ENCODE measurements at places on chromosomes 11 and 22.

DNA sequence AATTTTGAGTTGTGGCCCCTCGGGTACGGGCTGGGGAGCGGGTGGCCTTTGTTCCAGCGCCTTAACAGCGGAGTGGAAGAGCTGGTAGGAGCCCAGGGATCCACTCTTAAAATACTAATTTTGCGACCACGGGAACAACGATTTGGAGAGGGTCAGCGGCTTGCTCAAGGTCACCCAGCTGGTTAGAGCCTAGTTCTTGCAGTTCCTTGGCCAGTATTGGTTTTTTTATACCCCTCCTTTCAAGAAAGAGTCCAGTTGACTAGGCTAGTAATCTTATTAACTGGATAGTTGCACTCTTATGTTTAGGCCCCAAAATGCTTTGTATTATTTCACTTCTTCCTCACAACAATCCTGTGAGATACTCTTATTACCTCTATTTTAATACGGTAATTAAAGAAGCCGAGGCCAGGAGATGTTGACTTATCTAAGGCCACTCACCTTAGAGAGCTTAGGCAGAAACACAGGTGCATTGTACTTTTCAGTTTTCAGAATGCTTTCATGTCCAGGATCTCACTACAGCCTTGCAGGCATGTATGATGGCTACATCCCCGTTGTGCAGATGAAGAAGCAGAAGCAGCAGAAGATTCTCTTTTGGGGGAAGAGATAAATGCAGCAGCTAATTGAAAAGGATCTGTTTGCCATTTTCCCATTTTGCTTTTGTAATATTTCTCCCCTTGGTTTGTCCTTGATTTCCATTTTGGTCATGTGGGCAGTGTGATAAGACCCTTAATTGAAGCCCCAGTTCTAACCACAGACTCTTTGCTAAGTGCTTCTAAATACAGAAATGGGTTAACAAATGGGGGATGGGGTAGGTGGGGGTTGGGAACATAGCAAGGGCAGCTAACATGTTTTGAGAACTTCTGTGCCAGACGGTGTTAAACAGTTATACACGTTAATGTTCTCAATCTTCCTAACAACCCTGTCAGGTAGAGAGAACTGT lies 1.4 kb downstream of the SREBF2 start:
- no peak for DNase-seq

DNA sequence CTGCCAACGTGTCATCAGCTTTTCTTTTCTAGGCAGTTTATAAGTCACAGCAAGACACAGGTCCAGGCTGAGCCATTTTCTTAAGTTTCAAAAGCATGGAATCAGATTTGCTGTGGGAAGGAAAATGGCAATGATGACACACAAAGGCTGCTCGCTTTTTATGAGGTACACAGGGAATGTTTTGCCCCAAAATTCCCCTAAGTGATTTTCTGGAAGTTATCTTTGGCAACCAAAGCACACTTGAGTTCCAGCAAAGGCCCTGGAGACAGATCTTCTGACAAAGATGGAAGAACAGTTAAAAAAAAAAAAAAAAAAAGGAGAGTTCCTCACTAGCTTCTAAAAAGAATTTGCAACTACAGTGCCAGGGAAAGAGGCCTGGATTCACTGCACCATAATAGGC lies 260.8 kb downstream of the LARGE1 start:
- DNase-seq: no peak

GRCh38 chr11:69894181-69894611 lies 75.0 kb upstream of the FGF3 start:
- no peak for DNase-seq

- peak; percentile 6 for DNase-seq
These were observed 16.1 kb downstream of the COMMD9 start for GRCh38 chr11:36273110-36273509.

DNA sequence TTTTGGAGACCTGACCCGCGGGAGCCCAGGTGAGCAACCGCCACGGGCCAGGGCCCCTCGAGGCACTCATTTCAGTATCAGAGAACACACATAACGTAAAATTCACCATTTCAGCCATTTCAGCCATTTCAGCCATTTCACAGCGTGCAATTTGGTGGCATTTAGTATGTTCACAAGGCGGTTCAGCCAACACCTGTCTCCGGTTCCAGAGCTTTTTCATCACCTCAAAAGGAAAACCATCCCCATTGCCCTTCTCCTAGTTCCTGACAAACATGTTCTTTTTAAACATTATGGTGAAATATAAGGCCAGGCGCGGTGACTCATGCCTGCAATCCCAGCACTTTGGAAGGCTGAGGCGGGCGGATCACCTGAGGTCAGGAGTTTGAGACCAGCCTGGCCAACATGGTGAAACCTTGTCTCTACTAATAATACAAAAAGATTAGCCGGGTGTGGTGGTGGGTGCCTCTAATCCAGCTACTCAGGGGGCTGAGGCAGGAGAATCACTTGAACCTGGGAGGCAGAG lies 119.3 kb downstream of the KCNQ1 start:
- DNase-seq: no peak

- no peak for DNase-seq
These were observed 18.5 kb downstream of the NF2 start for GRCh38 chr22:29621761-29622526.

- no peak for DNase-seq
These were observed 22.5 kb downstream of the PISD start for GRCh38 chr22:31639436-31640039.

DNA sequence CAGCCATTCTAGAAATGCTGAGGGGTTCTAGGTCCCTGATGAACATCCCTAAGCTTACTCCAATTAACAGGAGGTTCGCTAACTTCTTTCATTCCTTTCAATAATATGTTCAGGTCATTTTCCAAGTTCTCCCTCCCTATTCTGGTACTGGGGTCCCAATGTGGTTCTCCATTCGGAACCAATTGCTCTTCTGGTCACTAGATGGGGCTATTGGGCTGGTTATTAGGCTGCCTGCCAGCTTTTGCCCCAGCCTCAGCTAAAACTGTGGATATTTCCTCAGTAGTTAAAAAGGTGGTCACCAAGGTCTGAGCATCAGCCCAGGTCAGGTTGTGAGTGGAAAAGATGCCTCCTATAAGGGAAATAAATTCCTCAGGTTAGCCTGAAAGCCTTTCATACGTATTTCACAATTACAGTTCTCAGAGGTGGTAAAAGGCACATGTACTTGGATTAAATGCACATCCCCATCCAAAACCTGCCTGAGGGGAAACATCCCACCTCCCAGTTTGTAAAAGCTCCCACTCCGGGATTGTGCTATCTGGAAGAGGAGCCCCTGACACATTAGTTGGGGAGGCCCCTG lies 161.1 kb upstream of the CCDC179 start:
- no peak for DNase-seq

GRCh38 chr11:32435942-32436750 lies 807 bp upstream of the WT1 start:
- DNase-seq: no peak

DNA sequence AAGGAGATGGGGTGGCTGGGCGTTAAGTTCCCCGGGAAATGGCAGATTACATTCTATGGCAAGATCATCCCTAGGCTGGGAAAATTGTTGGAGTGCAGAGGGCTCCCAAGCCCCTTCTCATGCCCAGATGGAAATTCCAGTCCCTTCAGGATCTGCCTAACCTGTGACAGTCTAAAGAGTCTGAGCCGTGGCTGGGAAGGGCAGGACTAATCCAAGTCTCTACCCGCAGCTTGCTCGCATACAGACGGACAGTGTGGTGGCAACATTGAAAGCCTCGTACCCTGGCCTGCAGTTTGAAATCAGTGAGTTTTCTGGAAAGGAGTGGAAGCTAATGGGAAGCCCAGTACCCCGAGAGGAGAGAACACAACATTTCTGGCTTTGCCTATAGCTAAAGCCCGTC lies 3.7 kb downstream of the HMBS start:
- DNase-seq: no peak

DNA sequence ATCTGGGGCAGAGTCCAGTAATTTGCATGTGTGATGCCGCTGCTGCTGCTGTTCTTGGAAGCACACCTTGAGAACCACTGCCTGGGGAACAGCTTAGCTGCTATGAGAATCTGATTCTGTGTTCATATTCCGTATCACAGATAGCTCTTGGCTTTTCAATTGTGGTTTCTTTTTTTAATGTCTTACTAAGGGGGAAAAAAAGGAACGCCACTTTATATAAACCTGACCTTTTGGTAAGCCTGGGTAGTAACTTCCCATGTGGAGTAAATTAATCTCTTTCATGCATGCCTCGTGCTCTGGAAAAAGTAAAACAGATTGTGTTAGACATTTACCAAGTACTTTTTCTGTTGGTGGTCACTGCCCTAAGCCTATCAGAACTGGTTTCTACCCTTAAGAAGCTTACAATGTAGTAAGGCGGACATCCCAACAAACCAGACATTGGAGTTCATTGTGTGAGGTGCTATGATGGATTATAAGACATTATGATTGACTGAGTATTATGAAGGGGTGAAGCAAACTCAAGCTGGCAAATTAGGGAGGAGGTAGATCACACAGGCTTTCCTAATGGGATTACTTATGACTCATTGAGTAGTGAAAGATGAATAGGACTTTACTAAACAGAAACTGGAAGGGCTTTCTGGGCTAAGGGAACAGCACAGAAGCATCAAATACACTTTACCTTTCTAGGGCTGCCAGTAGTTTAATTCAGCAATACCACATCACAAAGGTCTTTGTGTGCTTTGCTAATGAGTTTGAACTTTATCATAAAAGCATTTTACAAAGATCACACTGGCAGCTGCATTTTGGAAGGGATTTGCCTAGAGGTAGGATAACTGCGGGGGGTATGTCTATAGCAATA lies 64.7 kb downstream of the MAML2 start:
- DNase-seq: no peak

DNA sequence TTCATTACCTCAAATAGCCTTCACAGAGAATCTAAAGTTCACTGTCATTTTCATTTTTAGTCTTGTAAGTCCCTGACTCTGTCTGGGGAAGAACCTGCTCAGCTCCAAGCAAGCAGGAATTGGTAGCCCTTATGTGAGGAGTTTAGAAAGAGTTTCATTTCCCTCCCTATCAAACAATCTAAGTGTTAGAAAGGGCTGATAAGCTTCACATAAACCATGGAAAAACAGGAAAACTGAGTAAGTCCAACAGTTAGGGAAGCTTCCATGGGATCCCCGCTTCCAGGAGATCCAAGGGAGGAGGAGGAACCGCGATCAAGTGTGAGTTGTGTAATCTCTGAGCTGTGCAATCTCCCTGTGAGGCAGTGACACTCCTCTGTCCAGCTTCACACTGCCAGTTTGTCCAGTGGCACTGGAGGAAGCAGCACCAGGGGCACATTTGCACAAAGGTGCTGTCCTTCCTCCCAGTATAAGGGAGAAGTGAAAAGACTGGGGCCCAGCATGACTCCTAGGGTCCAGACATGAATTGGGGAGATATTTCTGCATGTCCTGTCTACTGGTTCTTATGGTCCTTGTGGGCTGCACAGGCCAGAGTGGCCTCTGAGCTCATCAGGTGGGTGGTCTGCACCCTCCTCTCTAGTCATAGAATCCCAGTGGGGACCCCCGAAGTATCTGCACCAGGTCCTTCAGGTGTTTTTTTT lies 4.3 kb downstream of the PRAME start:
- DNase-seq: no peak

DNA sequence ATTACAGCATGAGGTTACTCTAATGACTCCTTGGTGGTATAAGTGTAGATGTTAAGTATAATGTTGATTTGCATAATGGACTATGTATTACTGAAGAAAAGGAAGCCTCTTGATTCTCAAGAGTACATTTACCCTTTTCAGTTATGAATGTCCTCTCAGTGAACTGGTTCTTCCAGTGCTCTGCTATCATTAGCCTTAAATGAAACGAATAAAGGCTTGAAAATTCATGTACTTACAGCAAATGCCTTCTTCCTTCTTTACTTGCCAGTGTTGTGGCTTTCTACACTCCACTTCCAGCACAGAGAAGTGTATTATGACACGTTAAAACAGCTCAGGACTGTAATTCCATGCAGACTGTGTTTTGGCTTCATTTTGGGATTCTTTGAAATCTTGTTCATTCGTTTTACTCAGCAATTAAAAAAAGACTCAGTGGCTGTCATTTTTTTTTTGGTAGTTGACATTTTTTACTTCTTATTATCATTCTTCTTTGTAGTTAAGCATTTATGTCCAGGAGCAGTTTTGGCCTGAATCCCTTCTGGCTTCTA lies 96.9 kb downstream of the MTMR3 start:
- DNase-seq: no peak

DNA sequence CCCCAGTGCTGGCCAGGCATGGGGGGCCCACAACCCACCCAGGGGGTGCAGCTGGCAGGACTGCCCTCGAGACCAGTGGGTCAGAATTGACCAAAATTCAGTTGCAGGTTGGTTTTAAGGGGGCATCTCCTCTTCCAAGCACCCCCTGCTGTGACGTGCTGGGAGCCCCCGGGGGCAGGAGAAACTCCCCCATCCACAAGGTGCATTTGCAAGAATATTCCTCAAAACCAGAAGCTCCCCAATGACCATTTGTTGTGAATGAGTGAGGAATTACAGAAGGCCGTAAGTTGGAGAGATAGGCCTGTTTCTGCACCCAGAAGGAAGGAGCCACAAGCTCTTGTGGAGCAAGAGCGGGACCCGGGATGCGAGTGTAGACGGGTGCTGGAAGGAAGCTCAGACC lies 414.5 kb downstream of the BRD1 start:
- no peak for DNase-seq

- no peak for DNase-seq
These were observed 8.5 kb upstream of the TMPRSS4 start for GRCh38 chr11:118068206-118068944.

DNA sequence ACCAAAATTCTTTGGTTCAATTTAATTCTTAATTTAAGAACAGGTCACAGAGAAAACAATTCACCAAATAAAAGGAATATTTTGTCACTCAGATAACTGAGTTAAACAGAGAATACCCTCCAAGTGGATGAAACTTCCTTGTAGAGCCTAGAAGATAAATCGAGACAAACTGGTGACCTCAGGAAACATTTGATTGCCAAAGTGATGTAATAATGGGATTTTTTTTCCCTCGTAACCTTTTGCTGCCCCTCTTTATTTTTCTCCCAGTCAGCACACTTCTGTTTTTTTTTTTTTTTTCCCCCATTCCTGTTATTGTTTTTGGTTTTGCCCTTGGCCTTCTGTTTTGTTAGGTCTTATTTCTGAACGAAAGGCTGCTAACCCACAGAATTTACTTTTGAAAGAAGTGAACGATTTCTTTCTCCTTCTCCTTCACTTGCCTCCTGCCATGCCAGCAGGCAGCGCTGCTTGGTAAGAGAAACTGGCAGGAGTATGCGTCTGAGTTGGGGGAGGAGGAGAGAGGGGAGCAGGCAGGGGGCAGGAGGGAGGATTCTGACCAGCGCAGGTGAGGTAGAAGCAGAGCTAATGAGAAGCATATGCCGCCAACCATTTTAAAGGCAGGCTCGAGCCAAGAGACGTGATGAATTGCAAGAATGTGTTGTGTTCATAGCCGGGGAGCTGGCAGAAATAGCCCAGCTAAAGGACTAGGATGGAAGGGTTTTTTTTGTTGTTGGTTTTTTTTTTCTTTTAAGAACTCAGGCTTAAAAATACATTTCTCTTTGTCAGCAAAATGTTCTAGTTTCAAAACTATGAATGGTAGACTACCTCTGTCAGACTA lies 121.9 kb upstream of the MTMR2 start:
- no peak for DNase-seq
